Right lobe of liver (tissue), 6 donors: ENCODE measurements at places on chromosomes 13 and 19.

DNA sequence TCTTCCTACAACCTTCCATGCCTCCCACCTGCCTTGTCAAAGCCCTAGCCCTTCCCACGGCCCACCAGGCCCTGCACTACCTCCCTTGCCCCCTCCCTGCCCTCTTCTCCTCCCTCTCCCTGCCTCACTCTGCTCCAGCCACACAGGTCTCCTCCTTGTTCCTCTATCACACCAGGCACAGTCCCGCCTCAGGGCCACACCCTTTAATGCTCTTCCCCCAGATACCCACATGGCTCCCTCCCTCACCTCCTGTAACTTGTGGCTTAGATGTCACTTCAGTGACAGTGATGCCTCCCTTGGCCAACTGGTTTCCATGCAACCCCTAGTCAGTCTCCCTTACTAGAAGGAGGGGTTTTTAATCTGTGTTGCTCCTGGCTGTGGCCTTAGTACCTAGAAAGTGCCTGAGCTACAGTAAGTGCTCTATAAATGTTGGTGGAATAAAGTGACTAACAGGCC lies 1.3 kb downstream of the SIRT6 start:
- no peak for DNase-seq

- DNase-seq, result peak; percentile 100
Observed at GRCh38 chr19:48637449-48637947, 319 bp upstream of the DBP start.

DNA sequence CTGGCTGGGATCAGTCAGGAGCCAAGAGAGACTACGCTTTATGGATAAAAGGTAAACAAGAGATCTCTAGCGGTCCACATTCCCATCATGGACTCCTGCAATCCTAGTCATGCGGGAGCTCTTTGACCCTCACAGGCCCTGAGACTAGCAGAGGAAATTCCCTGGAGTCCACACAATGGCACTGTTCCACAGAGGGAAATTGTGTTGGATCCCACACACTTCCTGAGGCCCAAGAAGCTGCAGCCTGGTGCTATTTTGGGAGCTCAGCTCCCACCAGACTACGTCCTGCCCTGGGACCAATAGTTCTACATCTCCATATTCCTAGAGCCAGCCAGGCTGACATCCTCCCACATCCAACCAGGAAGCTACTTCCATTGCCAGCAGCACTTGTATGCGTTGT lies 2358.4 kb downstream of the PCDH9 start:
- DNase-seq, result no peak

DNA sequence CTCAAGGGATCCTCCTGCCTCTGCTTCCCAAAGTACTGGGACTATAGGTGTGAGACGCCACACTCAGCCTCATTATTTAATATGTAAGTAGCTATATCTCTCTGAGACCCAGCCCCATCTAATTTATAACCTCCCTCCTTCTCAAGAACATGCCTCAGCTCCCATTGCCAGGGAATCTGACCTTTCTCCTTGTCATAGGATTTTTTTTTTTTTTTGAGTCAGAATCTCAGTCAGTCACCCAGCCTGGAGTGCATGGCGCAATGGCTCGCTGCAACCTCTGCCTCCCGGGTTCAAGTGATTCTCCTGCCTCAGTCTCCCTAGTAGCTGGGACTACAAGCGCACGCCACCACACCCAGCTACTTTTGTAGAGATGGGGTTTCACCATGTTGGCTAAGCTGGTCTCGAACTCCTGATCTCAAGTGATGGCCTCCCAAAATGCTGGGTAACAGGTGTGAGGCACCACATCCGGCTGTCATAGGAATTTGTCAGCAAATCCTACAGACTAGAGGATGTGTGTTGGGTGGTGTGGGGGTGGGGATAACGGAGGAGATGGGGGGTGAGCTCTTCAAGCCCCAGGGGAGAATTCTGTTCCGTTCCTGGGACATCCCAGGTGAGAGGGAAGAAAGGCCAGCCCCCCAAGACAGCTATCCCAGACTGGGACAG lies 5.1 kb upstream of the EPS8L1 start:
- DNase-seq, result no peak

DNA sequence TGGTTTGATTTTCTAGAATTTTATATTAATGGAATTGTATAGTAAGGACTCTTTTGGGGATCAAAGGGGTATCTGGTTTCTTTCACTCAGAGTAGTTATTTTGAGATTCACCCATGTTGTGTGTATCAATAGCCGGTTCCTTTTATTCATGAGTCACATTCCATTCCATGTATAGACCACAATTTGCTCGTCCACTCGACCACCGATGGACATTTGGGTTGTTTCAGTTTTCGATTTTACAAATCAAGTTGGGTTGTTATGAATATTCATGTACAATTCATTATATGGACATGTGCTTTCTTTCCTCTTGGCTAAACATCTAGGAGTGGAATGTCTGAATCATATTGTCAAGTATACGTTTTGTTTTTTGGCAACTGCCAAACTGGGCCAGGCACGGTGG lies 9.6 kb upstream of the EMP3 start:
- DNase-seq, result no peak

- no peak for DNase-seq
Observed at GRCh38 chr19:30856376-30856775, 484.2 kb downstream of the ZNF536 start.

GRCh38 chr13:29648760-29649159 lies 53.3 kb upstream of the SLC7A1 start:
- DNase-seq, result no peak

DNA sequence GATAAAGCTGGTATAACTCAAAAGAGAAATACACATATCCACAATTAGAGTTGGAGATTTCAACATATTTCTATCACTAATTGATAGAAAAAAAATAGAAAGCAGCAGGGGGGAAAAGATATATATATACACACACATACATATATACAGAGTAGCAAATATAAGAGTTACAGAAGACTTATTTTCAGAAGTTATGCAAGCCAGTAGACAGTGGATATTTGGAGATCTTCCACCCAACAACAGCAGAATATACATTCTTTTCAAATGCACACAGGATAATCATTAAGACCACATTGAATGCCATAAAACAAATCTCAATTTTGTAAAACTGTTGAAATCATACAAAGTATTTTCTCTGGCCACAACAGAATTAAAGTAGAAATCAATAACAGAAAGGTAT lies 192.8 kb downstream of the LACC1 start:
- DNase-seq, result no peak

DNA sequence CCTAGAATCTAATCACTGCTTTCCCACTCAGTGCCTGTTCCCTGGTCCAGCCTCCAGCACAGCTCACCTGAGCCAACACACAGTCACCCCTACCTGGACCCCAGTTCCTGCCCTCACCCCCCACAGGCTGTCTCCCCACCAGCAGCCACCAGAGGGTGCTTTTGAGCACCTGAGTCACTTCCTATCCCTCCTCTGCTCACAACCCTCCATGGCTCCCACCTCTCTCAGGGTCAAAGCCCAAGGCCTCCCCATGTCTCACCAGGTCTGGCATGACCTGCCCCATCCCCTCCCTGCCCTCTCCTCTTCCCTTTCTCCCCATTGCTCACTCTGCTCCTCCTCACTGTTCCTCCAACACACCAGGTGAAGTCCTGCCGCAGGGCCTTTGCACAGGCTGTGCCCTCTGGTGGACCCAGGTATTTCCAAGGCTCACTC lies 7.1 kb upstream of the DPP9 start:
- no peak for DNase-seq

DNA sequence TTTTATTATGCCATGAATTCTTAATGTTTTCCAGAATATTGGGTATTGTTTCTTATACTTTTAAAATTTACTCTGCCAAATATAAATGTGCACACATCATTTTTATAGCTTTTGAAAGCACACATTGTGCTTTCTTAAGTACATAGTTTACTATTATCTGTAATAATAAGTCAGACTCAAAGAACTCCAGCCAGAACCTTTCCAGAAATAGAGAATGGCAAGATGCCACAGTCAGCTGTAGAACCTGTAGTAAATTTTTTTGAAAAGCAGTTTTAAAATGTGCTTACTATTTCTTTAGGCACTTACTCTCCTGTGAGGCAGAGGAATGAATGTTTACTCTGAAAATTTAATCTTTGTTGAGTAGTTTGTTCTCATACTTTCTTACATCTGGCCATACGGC lies 1287.1 kb downstream of the PCDH9 start:
- no peak for DNase-seq

- DNase-seq, result no peak
Observed at GRCh38 chr13:74476788-74477187, 342.6 kb upstream of the KLF12 start.

- DNase-seq, result no peak
Observed at GRCh38 chr13:94335761-94336526, 143.5 kb downstream of the DCT start.
